GM18507 (cell line): ENCODE measurements at places on chromosomes 2 and 18.
A peak's percentile ranks its signal among the peaks of the same experiment; 100 is the strongest.

- DNase-seq = no peak
Observed at GRCh38 chr2:65686928-65687521, 254.6 kb upstream of the SPRED2 start.

DNA sequence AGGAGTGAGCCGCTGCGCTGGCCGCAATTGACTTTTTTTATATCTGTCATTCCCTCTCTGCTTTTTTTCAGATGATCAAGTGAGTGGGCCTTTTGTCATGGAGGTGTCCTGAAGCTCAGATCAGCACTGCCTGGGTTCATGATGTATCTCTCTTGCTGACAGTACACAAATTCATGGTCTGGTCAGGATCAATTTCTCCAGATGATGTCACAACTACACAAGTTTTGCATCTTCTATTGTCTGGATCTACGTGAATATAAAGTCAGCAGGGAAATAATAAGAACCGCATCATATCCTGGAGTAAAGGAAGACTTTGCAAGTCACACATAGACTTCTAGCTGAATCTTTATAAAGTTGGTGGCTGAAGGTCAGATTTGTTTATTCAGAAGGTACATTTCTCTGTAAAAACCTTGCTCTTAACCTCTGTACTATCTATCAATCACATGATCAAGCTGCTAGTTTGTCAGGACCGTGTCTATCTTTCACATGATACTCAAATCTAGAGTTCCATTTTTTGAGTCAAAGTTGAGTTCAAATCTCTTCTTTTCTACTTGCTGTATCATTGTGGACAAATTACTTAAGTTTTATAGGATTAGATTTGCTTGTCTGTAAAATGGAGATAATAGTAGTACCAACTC, 13.1 kb upstream of the CD28 start:
- DNase-seq = no peak

DNA sequence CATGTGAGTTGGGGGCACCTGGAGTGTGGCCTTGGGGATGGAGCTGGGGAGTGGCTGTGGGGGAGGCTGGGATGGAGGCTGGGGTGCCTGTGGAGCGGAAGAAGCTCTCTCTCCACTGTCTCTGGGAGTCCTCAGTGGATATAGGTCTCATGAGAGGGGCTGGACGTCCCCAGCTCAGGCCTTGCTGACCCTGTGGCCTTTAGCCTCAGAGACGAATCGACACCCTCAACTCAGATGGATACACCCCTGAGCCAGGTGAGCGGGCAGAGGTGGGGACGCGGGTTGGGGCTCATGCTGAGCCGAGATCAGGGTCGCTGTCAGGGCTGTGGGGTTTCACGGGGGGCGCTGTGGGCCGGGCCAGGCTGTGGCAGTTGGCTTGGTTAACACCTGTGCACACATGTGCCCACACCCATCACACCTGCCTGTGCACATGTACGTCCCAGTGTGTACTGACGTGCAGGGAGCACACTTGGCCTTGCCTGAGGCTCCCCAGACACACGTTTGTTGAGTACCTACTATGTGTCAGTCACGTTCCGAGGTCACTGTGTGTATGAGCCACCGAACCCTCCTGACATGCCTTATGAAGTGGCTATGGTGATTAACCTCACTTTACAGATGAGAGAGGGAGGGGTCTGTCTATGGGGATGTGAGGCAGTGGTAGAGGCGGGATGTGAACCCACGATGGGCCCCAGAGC, 20.1 kb downstream of the ZAP70 start:
- DNase-seq = no peak

GRCh38 chr2:98280376-98281102, 65.7 kb upstream of the CNGA3 start:
- DNase-seq = peak; percentile 28

DNA sequence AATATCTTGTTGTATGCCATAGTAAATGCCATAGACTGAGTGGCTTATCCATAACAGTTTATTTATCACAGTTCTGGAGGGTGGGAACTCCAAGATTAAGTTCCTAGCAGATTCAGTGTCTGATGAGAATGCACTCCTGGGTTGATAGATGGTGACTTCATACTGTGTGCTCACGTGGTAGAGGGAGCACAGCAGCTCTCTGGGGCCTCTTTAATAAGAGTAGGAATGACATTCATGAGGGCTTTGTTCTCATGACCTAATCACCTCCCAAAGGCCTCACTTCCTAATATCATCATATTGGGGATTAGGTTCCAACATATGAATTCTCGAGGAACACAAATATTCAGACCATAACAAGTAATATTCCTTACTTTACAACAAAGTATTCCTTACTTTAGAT, 98.1 kb upstream of the SH3BP4 start:
- DNase-seq = no peak

GRCh38 chr2:177298191-177298590, 33.7 kb upstream of the NFE2L2 start:
- no peak for DNase-seq

DNA sequence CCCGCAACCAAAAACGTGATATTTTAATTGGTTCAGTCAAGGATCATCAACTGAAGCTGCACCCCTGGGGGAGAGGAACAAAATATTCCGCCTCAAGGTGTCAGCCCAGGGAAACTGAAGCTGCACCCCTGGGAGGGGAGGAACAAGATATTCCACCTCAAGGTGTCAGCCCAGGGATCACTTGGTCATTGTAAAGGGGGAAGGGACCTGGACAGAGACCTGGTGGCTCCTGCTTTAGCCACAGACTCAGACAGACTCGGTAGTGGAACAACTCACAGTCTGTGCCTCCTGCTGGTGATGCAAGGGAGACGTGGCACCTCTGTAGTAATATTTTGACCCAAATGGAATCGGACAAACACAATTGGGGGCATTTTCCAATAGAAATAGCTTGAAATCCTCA, 75.1 kb downstream of the GBX2 start:
- no peak for DNase-seq

- no peak for DNase-seq
Observed at GRCh38 chr2:144143294-144144151, 376.4 kb downstream of the ZEB2 start.

DNA sequence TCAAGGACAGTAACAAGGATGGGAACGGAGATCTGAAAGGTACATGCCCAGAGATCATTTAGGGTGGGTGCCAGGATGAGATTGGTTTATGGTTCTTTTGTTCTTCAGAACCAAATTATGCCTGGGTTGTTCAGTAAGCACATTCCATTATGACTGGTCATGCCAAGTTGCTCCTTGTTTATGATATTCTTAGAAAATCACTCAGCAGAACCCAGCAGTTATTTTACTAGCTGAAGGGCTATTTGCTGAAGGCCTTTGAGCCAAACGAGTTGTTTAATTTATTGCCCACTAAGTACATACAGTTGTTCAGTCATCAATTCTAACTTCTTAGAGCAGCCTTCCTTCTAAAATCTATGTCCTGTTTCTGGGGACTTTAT, 635 bp downstream of the SLC3A1 start:
- DNase-seq = no peak

- no peak for DNase-seq
Observed at GRCh38 chr18:79523736-79524180, 128.0 kb downstream of the NFATC1 start.

- DNase-seq = no peak
Observed at GRCh38 chr2:133266041-133266925, 302.0 kb downstream of the NCKAP5 start.

DNA sequence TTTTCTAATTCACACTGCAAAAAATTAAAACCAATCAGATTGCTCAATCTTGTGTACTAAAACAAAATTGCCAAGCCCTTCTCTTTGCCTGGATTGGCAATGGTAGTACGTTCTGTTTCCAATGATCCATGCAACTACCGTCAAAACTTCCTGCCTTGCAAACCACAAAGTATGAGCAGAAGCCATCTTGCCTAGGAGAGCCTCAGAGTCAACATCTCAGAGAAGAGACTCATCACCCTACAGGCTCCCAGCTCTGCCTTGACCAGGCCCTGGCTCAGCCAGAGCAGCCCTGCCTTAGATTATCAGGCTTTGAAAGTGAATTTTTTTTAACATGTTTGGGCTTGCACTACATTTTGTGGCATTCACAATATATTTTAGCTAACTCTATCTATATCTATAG, 574.1 kb downstream of the SATB2 start:
- no peak for DNase-seq

GRCh38 chr2:169081551-169081950, 12.2 kb downstream of the DHRS9 start:
- DNase-seq = no peak

DNA sequence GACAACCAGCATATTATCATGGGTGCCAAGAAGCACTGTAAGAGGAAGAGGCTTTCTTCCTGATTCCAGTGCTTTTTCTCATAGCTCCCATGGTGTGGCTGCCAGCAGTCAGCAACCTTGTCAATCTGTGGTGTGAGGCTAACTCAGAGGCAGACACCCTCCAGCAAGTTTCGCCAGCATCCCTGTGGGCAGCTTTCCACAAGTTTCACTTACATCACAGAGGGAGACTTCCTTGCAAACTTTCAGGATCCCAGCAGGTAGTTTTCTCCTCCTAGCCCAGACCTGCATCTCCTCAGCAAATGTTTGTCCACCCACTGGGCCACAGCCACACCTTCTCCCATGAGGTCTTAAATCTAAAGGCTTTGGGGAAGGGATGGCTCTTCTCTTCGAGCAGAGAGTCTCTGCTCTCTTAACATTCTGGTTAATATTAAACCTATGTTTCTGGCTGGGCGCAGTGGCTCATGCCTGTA, 9.1 kb downstream of the DNAH7 start:
- no peak for DNase-seq

DNA sequence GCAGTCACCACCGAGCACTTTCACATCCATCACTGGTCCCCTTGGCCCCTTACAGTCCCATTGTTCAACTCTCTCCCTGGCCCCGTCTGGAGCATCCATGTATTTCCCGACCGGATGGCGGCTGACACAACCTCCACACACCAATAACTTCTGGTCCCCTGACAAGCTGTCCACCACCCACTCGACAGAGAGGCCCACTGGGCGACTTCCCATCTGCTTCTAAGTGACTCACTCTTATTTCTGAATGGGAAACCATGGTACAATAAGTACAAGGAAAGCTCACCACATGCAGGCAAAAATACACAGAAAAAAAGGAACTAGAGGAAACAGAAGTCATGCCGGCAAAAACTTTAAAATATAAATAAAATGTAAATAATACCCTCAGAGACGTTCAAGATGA, 82.9 kb upstream of the RAB12 start:
- DNase-seq = no peak

DNA sequence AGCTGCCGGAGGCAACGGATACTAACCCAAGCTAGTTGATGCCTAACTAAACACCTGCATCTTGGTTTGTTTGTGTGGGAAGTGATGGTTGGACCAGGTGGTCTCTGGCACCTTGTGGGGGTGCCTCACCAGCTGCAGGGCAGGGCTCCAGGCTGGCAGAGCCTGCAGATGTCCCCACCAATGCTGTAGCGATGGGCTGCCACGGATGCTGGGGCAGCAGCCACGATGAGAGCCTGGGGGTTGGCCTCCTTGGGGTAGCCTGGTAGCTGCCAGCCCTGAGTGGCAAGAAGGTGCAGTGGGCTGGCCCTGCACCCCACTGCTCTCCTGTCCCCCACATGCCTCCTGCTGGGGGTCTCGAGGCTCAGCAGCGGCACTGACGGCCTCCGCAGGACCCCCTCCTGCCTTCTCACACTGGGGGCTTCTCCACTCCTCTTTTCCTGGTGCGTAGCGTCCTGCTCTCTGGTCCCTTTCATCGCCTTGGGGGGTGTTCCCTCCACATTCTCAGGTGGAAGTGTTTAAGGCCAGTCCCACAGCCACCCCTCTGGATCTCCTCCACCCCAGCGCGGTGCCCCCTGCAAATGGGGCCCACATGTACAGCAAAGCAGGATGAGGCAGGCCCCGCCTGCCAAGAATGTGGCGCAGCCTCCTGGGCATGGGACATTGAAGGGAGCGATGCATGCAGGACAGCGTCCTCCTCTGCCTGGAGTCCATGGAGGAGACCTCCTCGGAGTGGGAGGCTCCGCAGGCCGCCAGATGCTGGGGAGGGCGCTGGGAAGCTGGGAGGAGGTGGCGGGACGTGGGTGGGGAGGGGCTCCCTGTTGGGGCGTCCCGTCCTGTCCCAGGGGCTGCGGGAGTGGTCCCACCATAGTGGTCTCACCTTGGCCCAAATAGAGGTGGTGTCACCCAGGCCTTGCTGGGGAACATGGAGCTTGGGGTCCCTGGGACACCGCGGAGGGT, 173.1 kb downstream of the ASB1 start:
- DNase-seq = no peak

- no peak for DNase-seq
Observed at GRCh38 chr2:64787019-64787365, 133.3 kb upstream of the SERTAD2 start.

DNA sequence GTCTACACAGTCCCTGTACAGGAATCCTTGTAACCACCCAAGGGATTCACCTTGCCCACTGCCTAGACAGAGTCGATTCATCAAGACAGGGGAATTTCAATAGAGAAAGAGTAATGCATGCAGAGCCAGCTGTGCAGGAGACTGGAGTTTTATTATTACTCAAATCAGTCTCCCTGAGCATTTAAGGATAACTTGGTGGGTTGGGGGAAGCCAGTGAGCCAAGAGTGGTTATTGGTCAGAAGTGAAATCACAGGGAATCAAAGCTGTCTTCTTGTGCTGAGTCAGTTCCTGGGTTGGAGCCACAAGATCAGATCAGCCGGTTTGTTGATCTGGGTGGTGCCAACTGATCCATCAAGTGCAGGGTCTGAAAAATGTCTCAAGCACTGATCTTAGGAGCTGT, 17.8 kb upstream of the FAM98A start:
- no peak for DNase-seq

DNA sequence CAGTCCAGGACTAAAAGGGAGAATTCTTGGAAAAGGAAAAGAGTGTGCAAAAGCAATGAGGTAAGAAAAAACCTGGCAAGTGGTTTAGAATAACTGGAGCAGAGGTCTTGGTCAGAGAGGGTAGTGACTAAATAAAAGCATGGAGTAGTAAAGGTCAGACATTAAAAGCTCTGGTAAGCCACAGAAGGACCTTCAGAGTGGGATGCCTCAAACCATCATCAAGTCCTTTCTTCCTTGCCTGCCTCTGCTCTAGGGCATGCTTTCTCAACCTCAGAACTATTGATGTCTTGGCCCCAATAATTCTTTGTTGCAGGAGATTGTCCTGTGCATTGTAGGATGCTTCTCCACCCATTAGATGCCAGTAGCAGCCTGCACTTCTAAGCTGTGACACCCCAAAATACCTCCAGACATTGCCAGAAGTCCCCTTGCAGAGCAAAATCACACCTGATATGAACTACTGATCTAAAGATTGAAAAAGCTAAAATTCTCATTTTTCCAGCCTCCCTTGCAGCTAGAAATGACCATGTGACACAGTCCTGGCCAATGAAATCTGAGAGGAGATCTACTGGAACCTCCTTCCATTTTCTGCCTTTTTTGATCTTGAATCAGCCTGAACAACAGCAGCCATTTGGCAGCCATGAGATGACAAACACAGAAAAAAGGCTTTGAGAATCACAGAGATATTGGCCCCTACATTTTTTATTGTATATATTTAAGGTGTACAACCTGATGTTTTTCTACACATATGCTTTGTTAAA, 48.1 kb downstream of the EVA1A start:
- DNase-seq = no peak

- no peak for DNase-seq
Observed at GRCh38 chr2:132415915-132416722, 486 bp upstream of the GPR39 start.
